ENCODE measurements at places on chromosomes 3 and 15.
A peak's percentile ranks its signal among the peaks of the same experiment; 100 is the strongest.

- DNase-seq, result no peak
Measured at GRCh38 chr3:45318689-45319088, 69.7 kb upstream of the LARS2 start.

- no peak for DNase-seq
Measured at GRCh38 chr3:179304605-179305004, 18.2 kb upstream of the ZNF639 start.

DNA sequence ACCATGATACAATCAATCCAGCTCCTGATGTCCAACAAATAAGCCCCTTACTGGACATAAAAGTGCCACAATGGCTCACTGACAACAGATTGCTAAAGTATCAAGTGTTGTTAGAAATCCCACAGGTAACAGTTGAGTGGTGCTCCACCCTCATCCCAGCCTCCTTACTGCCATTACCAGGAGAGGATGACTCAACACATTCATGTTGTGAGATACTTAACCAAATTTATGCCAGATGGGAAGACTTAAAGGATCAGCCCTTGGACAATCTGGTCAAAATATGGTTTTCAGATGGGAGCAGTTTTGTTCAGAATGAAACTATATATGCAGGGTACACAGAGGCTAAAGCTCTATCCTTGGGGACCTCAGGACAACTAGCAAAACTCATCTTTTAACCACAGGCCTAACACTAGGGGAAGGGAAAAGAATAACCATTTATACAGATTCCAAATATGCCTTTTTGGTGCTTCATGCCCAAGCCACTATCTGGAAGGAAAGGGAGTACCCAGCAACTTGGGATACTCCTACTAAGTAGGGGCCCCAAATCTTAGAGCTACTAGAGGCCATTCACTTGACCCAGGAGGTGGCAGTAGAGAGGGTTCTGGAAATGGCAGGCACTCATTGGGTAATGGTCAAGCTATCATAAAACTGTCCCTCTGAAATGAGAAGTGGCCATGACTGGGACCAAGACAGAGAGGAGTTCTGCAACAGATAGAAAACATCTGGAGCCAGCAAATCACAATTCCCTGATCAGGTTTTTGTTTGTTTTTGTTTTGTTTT, 6.9 kb upstream of the ZNF662 start:
- peak; percentile 98 for DNase-seq

GRCh38 chr3:8980756-8981257, 17.5 kb upstream of the RAD18 start:
- no peak for DNase-seq

DNA sequence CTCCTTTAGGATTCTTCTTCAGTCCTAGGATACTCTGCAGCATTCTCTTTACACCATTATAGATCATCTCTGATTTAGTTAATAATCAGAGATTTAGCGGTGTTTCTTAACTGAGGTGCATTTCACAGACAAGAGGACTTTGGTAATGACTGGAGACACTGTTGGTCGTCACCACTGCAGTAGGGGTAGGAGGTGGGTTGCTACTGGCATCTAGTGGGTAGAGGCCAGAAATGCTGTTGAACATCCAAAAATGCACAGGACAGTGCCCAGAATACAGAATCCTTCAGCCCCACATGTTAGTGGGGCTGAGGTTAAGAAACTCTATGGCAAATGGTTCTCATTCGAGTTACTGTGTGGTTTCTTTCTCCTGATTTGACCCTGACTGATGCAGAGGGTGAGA, 80.4 kb upstream of the LMCD1 start:
- no peak for DNase-seq

- no peak for DNase-seq
Measured at GRCh38 chr3:5056111-5056391, 66.0 kb upstream of the ARL8B start.

- no peak for DNase-seq
Measured at GRCh38 chr3:170967126-170967525, 58.7 kb upstream of the EIF5A2 start.

- DNase-seq, result peak; percentile 89
Measured at GRCh38 chr15:66386204-66387123, at the start of gene MAP2K1. Gene MAP2K1, plus strand, starts transcription at chr15:66386912. Its CDS starts 436 bp downstream, at chr15:66387348.

DNA sequence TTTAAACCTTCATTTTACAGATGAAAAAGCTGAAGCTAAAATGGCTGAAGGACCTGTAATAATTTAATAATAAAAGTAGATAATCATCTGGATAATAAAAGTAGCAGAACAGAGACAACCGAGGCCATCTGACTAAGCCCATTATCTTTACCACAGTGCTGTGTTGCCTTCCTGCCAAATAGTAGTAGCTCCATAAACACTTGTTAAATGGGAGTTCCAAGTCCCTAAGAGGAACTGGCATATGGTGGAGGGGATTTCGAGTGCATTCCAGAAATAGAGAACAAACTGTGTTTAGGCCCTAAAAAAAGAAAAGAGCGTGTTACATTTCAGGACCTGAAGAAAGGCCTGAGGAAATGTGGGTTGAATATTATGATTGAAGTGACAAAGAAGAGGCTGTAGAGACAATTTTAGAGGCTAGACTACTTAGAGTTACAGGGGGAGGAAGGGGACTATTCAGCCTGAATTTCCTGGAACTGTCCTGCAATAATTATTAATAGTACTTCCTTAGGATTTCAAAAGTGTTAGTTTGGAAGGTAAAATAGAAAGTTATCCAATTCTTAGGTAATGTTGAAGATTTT, 424.3 kb downstream of the ROBO2 start:
- DNase-seq, result no peak

GRCh38 chr15:101028321-101028720, 109.2 kb downstream of the LRRK1 start:
- DNase-seq, result no peak

DNA sequence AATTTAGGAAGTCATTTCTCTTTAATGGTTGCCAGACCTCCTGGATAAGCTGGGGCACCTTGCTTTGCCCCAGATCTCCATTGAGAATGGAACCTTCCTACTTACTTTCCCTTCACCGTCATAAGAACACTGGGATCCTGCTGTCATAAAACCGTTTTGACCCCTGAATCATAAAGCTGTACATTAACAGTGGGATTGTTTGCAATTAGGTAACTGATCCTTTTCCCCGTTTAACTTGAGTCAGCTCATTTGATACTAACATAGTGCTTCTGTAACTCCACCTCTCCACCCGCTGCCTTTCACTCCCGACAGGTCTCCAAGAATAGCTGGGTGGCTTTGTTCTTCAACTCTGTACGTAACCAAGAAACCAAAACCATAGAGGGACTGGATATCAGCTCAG, 308.2 kb upstream of the WNT5A start:
- no peak for DNase-seq

- DNase-seq, result no peak
Measured at GRCh38 chr3:42979044-42979972, at the start of gene GASK1A. Gene GASK1A, plus strand, starts transcription at chr3:42979311. Its CDS starts 332 bp downstream, at chr3:42979643.

GRCh38 chr15:67170143-67170925, 84.1 kb downstream of the AAGAB start:
- no peak for DNase-seq

GRCh38 chr3:79314962-79315361, 452.8 kb downstream of the ROBO1 start:
- no peak for DNase-seq
